ENCODE measurements at places on chromosomes 4 and X. TPM values are rescaled to one million over a fixed set of nuclear protein-coding genes. Genes with fewer than 3 reads are reported as not detected.

The STK32B gene
- total RNA-seq, result 26.8 TPM

The BEND2 gene
- not detected for total RNA-seq

The TEX13C gene
- not detected for total RNA-seq

The POF1B gene
- total RNA-seq, result 1.1 TPM

The NWD2 gene
- total RNA-seq, result not detected

The ZNF518B gene
- total RNA-seq, result 36.4 TPM

The CLDN2 gene
- not detected for total RNA-seq

The PDCL2 gene
- not detected for total RNA-seq

The PGAM4 gene
- not detected for total RNA-seq

The SRPK3 gene
- total RNA-seq, result not detected

The PDGFRA gene
- 1.2 TPM for total RNA-seq

The IL1RAPL1 gene
- total RNA-seq, result 0.29 TPM

The SYN1 gene
- total RNA-seq, result not detected

The FAT4 gene
- total RNA-seq, result 94.7 TPM

The CXCL10 gene
- 0.33 TPM for total RNA-seq

The TBC1D25 gene
- 9.7 TPM for total RNA-seq

The GYPB gene
- not detected for total RNA-seq

The DOCK11 gene
- total RNA-seq, result 0.33 TPM

The ASB5 gene
- total RNA-seq, result not detected

The NSUN7 gene
- not detected for total RNA-seq

The CLDN34 gene
- not detected for total RNA-seq

The ZC4H2 gene
- total RNA-seq, result 12.4 TPM

The RASSF6 gene
- total RNA-seq, result not detected

The SOD3 gene
- total RNA-seq, result not detected

The PCSK1N gene
- 0.29 TPM for total RNA-seq

The CFAP299 gene
- not detected for total RNA-seq

The OPRPN gene
- not detected for total RNA-seq

The SLC9B1 gene
- total RNA-seq, result 0.57 TPM

The LARP1B gene
- total RNA-seq, result 23.6 TPM

The MTCP1 gene
- total RNA-seq, result 2.9 TPM

The SPANXA2 gene
- not detected for total RNA-seq

The NAT8L gene
- total RNA-seq, result under 0.01 TPM

The PAGE4 gene
- total RNA-seq, result not detected

The TCEAL7 gene
- 1.5 TPM for total RNA-seq

The BEND4 gene
- under 0.01 TPM for total RNA-seq

The CLIC2 gene
- 10.8 TPM for total RNA-seq

The VSIG4 gene
- not detected for total RNA-seq

The SSX2 gene
- total RNA-seq, result not detected

The TMEM31 gene
- total RNA-seq, result not detected

The PRR32 gene
- not detected for total RNA-seq

The HERC5 gene
- total RNA-seq, result 2.0 TPM

The SH3D19 gene
- 125 TPM for total RNA-seq

The SPANXN4 gene
- not detected for total RNA-seq

The EVC gene
- total RNA-seq, result 19.3 TPM

The GYPE gene
- 0.19 TPM for total RNA-seq

The USP51 gene
- 1.7 TPM for total RNA-seq

The CYBB gene
- total RNA-seq, result not detected

The CXorf65 gene
- total RNA-seq, result not detected

The PLXNB3 gene
- 11.0 TPM for total RNA-seq

The CHRDL1 gene
- not detected for total RNA-seq

The FAM9B gene
- not detected for total RNA-seq

The GPRIN3 gene
- total RNA-seq, result 10.2 TPM
